Skeletal muscle cell (primary cell): ENCODE measurements at places on chromosomes 13 and 19.

GRCh38 chr13:66536746-66537145 is 693.4 kb downstream of the PCDH9 start:
- no peak for DNase-seq

- DNase-seq: no peak
Measured at GRCh38 chr19:13691569-13692435, 72.5 kb upstream of the MRI1 start.

- no peak for DNase-seq
Measured at GRCh38 chr19:15091918-15092753, 10.1 kb downstream of the OR1I1 start.

DNA sequence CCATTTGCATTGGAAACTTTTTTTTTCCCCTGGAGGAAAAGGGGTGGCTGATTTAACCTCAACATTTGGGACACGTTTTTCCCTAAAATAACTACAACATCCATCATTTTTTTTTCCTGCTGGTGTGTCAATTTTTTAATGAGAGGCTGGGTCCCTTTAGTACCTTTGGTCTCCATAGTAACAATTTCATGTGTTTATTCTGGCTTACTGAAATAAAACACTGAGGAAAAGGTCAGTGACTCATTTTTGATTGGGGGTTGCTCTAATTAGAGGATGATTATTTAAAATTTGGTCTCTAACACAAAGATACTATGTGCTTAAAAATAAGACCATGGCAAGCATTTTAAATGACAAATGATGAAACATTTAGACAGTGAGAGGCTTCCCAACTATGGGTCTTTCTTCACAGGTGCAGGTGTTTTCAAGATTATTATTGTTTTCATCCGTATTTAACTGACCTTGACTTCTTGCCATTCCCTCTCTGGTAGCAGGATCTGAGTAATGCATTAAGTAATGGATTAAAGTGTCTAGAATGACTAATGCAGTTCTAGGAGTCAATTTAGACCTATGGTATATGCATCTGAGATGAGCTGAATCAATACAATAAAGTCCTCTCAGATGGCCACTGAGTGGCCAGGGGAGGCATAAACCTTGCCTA is 406.4 kb downstream of the KCNRG start:
- DNase-seq: no peak

DNA sequence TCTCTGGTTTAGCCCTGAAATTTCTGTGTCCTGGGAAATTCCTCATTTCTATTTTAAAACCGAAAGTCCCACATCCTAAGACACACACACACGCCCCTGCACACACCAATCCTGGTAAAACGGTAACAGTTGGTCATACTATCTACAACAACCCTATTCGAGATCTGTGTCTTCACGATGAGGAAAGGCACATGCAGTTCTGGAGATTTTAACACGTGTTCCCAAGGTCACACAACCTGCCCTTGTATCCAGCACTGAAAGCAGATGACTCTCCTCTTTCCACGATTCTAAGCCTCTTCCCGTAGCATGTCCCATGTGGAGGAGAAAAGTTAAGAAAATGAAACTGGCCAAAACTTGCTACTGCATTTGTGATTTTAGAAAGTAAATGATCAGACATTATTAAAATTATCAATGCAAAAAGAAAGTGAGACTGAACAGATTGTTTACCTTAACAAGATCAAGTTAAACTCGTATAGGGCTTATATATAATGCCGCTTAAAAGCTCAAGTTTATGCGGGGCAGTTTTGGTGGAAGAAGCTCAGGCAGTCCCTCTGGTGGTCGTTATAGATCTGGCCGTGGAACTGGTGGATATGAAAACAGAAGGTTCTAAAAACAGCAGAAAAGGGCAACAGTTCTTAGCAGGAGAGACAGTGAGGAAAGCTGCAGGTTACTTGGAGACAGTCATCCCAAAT is 32.7 kb downstream of the VSTM1 start:
- no peak for DNase-seq

GRCh38 chr13:50131920-50132903 is 117.0 kb downstream of the KCNRG start:
- no peak for DNase-seq

DNA sequence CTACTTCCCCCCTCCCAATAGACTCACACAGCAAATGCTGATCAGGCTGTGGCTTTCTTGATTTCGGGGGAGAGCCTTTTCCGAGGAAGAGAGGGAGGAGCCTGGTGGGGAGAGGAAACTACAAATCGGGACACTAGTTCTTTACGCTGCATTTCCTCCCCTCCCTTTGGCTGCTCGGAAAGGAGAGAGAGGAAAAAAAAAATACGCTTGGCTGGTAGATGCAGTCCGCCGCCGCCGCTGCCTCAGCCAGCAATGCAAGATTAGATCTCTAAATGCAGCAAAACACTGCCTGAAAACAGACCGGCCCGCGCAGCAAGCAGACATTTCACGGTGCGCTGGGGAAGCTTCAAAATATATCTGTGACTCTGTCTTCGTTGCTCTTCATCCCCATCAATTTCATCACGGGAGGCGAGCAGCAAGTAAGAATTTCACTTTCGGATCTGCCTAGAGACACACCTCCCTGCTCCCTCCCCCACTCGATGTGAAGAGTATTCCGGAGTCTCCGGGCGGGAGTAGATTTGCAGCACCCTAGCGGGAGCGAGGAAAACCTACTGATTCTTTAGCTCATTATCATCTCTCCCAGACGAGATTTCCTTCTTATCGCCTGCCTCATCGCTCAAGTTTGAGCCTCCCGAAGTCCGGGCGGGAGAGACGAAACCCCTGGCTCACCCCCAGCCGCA is at the start of gene PCDH17:
Gene PCDH17 (plus strand): TSS at position 149 of the 680 bp plus-strand sequence. CDS start 803 bp downstream, outside the sequence.
- DNase-seq: no peak

- no peak for DNase-seq
Measured at GRCh38 chr19:31350693-31351055, 1.4 kb upstream of the TSHZ3 start.

DNA sequence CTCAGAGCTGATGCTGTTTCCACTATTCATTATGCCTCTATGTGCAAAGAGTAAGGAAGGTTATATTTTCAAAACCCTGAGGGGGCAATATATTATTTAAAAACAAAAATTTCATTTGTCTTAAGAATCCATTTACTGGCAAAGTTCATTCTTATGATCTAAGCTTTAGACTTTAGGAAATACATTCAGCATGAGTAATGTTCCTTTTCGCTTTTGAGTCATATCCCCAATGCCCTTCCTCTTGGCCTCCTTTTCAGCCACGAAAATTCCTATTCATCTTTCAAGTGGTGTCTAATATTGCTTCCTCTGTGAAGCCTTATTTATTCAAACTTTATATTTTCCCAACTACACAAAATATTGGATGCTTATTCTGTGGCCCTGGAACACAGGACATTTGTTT is 1317.0 kb downstream of the PCDH9 start:
- DNase-seq: peak; percentile 78

DNA sequence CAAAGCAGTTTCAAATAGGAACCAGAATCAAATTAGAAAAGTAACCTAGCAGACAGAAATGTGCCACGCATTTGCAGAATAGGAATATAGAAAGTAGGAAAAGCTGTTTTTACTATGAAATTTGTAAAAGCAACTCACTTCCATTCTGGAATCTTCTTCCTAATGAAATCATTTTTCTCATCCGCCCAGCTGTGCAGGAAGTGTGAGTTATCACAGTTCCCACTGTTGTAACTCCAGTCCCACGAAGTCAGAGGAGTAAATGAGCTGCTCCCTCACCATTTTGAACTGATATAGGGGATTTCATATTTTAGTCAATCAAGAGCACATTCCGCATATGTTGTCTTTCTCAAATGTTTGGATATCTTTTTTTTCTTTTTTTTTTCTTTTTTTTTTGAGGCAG is 230.8 kb downstream of the TBC1D4 start:
- DNase-seq: no peak

DNA sequence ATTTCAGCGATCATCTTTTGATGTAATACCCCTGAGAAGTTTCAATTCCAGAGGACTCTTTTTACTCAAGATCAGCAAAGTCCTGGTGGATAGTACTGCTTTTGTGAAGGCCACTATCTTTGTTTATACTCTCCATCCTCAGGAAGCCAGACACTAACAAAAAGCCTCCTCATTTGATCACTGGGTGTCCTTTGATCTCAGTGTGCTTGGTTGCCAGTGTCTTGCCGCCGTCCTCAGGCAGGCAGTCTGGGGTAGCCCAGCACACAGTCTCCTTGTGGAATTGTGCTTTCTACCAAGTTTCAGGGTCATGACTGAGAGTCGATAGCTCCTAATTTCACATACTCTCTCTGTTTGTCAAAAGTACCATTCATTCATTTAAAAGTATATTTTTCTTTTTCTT is 762.2 kb downstream of the EFNB2 start:
- DNase-seq: no peak

DNA sequence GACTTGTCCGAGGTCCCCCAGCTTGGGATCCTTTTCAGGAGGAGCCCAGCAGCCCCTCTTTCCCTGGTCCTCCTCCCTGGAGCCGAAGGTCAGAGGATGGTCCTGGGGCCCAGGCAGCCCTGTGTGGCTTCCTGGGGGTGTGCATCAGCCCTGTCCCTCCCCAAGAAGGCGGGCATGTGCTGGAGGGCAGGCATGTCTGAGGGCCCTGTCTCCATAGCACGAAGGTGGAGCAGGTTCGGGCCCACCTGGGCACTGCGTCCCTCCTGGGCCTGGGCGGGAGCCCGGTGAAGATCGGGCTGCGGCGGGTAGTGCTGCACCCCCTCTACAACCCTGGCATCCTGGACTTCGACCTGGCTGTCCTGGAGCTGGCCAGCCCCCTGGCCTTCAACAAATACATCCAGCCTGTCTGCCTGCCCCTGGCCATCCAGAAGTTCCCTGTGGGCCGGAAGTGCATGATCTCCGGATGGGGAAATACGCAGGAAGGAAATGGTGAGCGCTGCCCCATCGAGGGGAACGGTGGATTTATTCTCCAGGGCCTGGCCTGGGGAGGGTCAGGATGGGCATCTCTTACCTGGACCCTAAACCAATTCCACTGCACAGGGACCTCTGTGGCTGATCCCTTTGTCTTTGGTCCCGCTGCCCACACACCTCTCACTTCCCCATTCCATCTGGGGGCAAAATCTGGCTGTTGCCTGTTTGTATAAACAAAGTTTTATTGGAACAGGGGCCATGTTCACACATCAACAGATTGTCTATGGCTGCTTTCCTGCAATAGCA is 10.9 kb downstream of the TIMM13 start:
- DNase-seq: no peak

- peak; percentile 17 for DNase-seq
Measured at GRCh38 chr13:108993346-108993745, 363.9 kb downstream of the MYO16 start.

GRCh38 chr19:47701717-47702552 is 11.3 kb upstream of the EHD2 start:
- DNase-seq: no peak

DNA sequence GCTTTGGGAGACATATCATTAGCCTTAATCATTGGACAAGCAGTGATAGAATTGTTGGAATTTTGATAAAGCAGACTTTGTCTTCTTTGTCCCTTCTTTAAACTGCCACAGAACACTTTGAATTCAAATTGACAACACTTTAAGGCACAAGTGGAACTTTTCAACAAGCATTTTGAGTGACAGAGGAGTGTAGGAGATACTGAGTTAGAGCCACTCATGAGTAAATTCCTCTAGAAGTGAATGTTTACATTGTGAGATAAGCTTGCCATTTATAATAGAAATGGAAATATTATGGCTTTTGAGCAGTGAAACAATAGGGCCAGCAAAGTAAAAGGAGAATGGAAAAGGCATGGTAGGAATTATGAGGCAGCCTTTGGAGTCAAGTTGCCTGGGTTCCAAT is 515.8 kb downstream of the SLITRK6 start:
- no peak for DNase-seq

GRCh38 chr13:99932912-99933311 is 38.7 kb downstream of the ZIC5 start:
- no peak for DNase-seq

DNA sequence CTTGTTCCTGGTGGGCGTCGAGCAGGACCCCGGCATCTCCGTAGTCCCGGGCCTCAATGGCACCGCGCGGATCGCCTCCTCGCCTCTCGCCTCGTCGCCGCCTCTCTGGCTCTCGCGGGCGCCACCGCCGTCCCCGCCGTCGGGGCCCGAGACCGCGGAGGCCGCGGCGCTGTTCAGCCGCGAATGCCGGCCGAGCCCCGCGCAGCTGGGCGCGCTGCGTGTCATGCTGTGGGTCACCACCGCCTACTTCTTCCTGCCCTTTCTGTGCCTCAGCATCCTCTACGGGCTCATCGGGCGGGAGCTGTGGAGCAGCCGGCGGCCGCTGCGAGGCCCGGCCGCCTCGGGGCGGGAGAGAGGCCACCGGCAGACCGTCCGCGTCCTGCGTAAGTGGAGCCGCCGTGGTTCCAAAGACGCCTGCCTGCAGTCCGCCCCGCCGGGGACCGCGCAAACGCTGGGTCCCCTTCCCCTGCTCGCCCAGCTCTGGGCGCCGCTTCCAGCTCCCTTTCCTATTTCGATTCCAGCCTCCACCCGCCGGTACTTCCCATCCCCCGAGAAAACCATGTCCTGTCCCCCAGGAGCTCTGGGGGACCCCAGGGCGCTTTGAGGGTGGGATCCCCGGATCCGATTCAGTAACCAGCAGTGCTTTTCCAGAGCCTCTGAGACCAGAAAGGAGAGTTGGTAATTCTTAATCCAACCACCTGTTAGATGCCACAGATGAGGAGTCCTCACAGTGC is 885 bp downstream of the MLNR start:
- no peak for DNase-seq

- DNase-seq: no peak
Measured at GRCh38 chr13:44474122-44474910, 100.7 kb downstream of the SERP2 start.

GRCh38 chr19:40247178-40247577 is 20.7 kb upstream of the CCNP start:
- no peak for DNase-seq

- no peak for DNase-seq
Measured at GRCh38 chr19:58261600-58261967, 17.2 kb upstream of the ZNF8 start.

DNA sequence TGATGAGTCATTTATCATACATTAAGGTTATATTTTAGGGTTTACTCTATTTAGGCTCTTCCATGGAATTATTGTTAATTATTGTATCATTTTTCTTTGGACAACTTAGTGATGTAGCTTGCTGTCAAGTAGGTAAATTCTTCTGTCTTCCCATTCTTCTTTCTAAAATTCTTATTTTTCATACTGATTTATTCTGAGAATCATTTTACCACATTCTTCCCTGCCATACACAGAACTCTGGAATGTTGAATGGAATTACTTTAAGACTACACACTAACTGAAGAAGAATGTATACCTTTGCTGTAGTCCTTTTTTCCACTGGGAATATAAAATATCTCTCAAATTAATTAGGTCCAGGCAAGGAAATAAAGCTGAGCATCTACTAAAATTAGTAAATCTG is 24.5 kb upstream of the SLC7A1 start:
- no peak for DNase-seq

GRCh38 chr13:74561155-74561554 is 427.0 kb upstream of the KLF12 start:
- no peak for DNase-seq

DNA sequence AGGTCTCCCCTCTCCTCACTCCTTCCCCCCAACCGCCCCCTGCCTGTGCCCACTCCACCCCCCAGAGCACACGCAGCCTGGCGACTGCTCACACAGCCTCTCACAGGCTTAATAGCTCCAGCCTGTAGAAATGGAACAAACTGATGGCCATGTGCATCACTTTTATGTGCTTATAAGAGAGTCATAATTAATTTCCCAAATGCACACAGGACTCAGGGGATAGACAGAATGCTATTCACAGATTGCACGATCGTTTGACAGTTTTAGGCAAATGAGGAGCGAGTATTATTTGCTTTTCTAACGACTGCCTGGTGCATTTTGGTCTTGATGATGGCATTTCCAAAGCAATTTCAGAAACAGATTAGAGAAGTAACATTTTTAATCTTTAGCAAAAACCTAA is 97.7 kb upstream of the VSTM2B start:
- no peak for DNase-seq
